ENCODE measurements at places on chromosomes 11 and 22.

GRCh38 chr11:14112721-14113120 lies 150.2 kb downstream of the SPON1 start:
- DNase-seq = no peak

DNA sequence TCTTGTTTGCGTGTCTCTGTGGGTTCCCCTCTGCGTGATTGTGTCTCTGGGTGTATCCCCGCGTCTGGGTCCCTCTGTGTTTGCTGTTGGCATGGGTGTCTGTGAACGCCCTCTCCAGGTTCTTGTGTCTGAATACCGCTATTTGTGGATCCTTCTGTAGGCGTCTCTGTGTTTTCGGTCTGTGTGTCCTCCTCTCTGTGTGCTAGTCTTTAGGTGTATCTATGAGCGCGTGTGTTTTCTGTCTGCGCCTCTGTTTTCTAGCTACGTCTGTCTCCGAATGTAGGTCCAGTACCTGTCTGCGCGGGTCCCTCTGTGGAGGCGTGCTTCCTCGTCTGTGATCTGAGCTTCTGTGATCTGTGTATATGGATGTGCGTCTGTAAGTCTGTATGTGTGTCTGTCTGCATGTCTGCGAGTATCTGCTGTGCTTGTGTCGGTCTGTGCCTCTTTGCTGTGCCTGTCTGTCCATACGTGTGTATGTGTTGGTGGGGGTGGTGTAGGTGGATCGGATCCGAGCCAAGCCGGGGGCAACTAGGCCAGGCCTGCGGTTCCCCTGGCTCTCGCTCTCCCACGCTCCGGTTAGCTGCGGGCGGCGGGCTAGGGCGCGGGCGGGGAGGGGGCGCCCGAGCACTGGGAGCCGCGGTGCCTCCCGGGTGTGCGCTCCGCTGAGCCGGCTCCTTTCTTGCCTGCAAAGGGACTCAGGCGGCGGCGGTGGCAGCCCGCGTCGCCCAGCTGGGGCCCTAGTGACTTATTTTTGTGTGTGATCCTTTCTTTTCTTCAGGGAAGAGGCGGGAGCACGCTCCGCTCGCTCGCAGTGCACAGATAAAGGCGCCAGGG lies 105.3 kb upstream of the E2F8 start:
- no peak for DNase-seq

GRCh38 chr11:18011633-18012032 lies 1.2 kb downstream of the SERGEF start:
- peak; percentile 4 for DNase-seq

DNA sequence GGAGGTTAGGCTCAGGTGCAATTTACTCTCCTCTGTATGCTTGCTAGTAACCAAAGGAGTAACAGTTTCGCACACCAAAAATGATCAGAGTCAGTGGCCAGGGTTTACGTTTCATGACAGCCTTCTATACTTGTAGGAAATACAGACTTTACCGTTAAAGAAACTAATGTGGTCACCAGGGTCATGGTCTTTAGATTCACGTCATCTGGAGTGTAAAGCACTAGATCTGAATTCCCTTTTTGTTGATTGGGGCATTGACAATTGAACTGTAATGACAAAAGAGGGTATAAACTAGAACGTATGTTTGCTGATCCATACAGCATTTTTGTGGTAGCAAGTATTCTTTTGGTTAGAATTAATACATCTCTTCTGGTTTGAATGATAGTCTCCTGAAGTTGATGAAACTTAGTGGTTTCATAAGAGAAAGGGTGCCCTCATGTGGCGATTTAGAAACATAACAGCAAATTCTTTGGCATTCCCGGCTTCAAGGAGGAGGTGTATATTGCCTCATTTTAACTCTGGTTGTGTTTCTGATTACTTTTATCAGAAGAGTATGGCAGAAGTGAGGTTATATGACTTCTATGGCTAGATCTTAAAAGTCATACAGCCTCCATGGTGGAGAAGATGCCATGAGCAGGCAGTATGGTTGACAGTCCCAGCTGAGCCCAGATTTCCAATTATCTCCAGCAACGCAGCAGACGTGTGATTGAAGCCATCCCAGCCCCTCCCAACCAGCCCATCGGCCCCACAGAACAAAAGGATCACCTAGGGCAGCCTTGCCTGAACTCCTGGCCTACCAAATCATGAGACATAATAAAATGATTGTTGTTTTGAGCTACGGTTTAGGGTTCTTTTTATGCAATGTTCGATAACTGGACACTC lies 35.1 kb downstream of the MMP7 start:
- no peak for DNase-seq

DNA sequence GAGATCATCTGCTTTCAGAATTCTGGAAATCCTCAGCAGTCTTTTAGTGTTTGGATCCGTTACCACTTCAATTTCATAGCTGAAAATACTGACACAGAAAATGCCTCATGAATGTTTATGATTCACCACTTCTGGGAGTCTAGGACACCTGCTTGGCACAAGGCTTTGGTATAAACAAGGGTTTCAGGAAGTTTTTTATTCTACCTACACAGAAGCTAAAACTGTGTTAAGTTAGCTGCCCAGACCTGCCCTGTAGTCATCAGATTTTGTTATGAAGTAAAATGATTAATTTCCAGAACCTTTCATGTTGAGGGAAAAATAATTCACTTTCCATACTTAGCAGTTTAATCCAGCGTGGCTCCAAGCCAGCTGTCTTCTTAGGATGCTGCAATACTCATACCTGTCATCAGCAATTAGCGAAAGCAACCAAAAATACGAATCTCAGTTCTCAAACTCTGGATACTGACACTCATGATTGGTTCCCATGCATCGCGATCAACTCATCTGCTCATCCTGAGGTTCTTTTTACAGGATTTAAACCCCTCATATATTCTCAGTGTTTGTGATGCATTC lies 458.5 kb upstream of the CCDC90B start:
- no peak for DNase-seq

GRCh38 chr22:37086184-37086583 lies 23.3 kb downstream of the TMPRSS6 start:
- DNase-seq = no peak

DNA sequence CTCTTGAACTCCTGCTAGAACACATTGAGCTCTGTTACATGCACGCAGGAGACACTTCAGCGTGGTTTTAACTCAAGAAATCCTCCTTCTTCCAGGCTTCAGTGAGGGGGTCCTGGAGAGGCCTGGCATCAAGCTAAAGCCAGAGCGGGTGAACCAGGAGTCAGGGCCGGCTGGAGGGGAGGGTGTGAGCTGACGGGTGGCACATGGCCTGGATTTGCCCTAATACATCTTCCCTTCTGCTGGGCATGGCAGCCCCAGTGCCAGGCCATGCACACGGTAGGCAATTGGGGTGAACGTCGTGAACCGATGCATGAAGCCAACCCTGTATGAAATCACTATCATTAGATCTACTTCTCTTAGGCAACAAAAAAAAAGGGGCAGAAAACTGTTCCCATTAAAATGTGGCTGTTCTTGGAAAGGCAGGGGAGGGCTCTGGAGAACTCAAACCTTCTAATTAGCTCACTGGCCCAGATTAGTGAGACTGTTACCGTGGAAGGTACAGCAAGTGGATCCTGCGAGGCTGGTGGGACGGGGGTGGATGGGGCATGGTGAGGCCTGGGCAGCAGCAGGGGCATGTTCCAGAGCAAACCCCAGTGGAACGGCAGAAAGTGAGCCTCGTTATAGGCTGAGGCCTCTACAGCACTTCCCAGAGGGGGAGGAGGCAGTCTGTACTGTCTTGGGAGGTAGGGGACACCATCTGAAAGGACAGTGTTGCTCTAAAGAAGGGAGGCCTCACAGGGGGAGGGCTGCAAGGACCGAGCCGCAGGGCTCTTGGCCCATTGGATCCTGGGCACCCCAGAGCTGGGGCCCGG lies 10.6 kb downstream of the IFT27 start:
- no peak for DNase-seq

- no peak for DNase-seq
These were observed 2.9 kb downstream of the SRPRA start for GRCh38 chr11:126265811-126266210.

DNA sequence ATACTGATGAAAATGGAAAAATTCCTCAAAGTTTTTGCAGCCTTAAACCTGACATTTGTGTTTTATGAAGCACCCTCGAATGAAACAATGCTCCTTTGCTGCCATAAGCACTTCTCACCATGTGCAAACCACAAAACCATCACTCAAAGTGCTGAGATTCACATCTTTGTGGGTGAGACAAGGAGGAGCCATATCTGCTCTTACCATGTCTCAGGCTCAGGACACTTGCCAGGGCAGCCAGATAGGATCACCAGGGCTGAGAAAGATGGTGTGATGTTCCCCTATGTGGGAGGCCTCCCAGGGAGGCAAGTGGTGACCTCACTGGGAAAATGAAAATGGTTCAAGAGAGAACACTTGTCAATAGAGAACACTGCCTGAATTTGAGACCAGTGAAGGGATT lies 120.4 kb downstream of the CCDC34 start:
- DNase-seq = no peak

GRCh38 chr11:126790550-126791081 lies 210.0 kb downstream of the KIRREL3 start:
- no peak for DNase-seq

DNA sequence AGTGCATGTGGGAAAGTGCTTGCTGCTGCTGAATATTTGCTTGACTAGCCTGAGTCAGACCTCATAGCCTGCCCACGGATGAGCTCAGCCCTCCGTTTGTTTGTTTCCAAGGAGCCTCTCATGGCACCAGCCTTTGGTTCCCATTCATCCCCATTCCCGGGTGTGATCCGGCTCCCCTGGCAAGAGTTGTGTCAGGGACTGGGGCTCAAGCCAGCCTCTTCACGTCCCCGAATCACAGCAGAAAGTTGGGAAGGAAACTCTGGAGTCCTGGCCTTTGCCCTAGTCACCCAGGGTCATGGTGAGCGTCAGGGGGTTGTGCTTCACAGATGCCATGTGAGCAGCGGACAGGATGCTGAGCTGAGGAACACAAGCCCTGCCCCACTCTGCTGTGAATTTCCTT lies 13.8 kb downstream of the SEC14L3 start:
- no peak for DNase-seq

DNA sequence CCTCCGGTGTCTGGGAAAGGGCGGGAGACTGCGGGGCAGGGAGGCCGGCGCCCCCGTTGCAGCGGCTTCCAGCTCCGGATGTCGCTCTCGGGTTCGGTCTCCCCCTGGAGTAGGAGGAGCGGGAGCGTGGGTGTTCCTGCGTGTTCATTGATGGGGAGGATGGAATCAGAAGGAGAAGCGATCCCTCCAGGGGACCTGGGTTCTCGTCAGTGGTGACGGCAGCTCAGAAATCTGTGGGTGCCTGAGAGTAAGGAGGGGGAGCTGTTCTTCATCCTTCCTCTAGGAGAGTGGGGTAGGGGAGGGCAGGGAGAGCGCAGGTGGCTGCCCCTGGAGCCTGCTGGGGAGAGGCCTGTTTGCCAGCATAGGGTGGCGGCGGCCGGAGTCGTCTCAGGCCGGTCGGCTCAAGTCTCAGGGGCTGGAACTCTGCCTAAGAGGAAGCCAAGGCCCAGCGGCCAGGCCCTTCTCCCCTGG lies 1.1 kb downstream of the UBASH3B start:
- peak; percentile 52 for DNase-seq

GRCh38 chr11:62573006-62573591 lies 592 bp downstream of the EEF1G start:
- no peak for DNase-seq

- DNase-seq = no peak
These were observed 41.8 kb downstream of the SLN start for GRCh38 chr11:107669893-107670601.

- no peak for DNase-seq
These were observed 356.6 kb downstream of the CASP12 start for GRCh38 chr11:104541701-104542100.

GRCh38 chr11:5129457-5129877 lies 8.7 kb downstream of the OR52A5 start:
- no peak for DNase-seq

- no peak for DNase-seq
These were observed 966 bp downstream of the SMTN start for GRCh38 chr22:31081963-31082605.

DNA sequence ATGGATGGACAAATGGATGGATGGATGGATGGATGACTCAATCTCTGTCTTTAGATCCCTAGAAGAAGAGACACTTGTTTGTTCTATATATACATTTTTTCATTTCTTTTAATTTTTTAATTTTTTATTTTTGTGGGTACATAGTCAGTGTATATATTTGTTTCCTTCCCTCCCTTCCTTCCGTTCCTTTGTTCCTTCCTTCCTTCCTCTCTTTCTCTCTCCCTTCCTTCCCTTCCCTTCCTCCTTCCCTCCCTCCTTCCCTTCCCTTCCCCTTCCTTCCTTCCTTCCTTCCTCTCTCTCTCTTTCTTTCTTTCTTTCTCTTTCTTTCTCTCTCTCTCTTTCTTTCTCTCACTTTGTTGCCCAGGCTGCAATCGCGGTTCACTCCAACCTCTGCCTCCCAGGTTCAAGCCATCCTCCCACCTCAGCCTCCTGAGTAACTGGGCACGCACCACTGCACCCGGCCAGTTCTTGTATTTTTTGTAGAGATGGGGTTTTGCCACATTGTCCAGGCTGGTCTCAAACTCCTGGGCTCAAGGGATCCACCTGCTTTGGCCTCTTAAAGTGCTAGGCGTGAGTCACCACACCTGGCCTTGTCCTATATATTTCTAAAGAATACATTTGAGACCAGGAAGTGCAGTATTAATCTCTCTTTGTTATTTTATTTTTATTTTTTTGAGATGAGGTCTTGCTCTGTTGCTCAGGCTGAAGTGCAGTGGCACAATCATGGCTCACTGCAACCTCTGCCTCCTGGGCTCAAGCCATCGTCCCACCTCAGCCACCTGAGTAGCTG lies 42.5 kb upstream of the AQP11 start:
- DNase-seq = no peak

DNA sequence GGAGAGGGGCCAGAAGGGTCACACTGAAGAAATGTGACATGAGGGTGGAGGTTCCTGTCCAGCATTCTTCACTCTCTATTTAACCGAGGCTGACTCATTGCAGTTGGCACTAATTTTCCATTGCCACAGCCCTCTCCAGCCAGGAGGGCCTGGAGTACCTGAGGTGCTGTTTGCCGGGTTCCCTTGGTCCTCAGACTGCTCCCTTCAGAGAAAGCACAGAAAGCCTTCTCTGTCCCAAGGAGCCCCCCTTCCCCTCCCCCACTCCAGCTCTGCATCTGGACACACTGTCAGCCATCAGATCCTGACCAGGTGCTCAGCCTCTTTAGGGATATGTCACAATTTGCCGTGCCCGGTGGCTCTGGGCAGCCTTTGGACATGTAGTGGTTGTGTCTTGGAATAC lies 3.2 kb upstream of the C11orf91 start:
- DNase-seq = no peak

GRCh38 chr22:27201741-27202140 lies 544.4 kb downstream of the MIAT start:
- no peak for DNase-seq

DNA sequence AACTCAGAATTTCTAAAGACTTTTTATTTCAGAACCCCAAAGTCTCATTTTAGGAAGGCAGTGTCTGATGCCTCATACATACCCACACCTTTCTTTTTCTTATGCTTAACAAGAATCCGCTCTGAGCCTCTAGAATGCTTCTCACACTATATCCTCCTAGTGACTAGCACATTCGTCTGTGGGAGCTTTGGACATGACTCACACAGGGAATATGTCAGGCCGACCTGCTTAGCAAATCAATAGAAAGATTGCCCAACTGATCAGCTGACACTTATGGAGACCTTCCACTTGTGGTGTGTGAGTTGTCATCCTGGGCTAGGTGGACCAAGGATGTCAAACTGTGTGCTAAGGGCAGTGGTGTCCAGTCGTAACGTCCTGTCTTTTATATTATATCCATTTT lies 129.9 kb upstream of the TTC12 start:
- no peak for DNase-seq

- DNase-seq = no peak
These were observed 462.8 kb downstream of the INSC start for GRCh38 chr11:15577519-15577918.

Data from activated naive CD8-positive, alpha-beta T cell treated with anti-CD3 and anti-CD28 coated beads, Interleukin-2, amount 50 U/mL, for 24 hours (primary cell).